OCI-M1 (cell line): ENCODE measurements at places on chromosomes 2 and 18.

- DNase-seq, result no peak
These were observed 509.7 kb downstream of the ZEB2 start for GRCh38 chr2:144010096-144010836.

DNA sequence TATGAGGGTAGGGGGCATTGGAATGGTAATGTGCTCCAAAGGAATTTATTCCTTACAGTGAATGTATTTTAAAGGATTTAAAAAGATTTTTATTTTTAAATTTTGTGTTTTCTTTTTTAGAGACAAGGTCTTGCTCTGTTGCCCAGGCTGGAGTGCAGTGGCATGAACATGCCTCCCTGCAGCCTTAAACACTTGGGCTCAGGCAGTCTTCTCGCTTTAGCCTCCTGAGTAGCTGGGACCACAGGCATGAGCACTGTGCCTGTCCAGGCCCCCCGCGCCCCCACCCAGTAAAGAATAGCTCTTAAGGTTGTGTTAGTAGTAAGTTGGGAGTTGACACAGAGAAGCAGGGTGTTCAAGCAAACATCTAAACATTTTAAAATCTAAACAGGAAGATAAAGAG lies 36.6 kb downstream of the PHLPP1 start:
- DNase-seq, result no peak

DNA sequence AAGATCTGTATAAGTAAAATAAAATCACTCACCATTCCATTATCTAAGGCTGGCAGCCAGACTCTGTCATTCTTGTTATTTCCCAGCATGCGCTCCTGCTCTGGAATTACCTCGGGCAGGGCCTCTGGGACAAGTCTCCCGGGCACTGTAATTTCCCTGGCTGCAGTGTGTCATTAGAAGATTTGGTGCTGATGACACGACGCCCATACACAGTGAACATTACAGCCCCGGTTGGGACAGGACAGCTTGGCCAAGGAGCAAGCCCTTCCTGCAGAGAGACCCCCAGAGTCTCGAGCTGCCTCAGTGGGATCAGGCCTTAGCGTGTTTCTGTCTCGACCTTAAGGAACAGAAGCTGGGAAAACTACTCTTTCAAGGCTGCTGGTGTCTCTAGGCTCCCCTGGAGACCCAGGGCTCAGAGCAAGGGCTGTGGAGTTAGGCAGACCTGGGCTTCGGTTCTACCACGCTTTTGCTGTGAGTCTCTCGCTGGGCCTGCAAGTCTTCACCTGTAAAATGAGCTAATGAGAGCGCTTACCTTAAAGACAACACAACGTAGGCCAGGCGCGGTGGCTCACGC lies 39.7 kb downstream of the SMAD7 start:
- DNase-seq, result no peak

GRCh38 chr2:56244911-56245530 lies 61.2 kb downstream of the CCDC85A start:
- no peak for DNase-seq

GRCh38 chr2:115904516-115904915 lies 1462.1 kb downstream of the DPP10 start:
- DNase-seq, result no peak

DNA sequence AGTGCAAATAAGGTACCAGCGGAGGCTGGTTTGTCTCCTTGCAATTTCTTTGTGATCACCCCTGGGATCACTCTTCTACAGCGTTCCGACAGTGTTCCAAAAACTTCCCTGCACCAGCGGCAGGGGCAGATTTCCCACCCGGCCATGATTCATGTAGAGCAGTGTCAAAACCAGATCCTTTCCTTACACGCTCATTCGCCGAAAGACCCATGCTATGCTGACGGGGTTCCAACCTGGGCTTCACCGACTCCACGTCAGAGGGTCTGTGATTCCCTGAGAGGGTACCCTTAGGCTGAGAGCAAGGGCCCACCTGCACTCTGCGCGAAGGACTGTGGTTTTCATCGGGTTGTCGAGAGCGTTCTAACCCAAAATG lies 423 bp upstream of the TTC27 start:
- no peak for DNase-seq

DNA sequence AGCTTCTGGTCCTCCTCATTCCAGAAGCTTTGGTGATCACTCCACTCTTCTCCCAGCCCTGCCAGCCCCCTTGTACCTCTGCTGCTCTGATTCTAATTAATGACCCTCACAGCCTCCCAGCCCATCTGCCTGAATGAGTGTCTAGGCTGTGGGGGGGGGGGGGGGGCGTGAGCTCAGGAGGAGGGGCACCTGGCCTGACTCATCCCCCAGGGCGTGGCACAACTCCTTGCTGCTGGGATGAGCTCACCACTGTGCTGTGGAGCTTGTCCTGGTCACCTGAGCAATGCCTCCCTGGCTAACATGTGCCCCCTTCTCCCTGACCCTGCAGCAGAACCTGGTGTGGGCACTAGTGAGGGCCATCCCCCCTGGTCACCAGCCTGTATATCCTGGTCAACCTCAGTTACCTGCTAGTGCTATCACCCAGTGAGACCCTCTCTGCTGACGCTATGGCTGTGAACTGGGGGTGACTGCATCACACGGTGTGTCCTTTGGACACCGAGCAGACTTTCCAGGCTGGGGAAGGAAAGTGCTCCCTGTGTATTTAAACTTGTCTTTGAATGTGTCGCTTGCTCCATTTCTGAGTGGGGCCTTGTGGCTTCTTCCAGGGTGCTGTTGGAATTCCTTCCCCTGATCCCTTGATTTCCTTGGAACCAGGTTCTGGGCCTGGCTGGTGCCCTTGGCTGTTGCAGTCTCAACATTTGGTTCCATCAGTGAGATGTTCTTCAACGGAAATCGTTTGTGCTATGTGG lies 41.5 kb upstream of the PUM2 start:
- no peak for DNase-seq

GRCh38 chr2:116435648-116436047 lies 1378.8 kb upstream of the DDX18 start:
- peak; percentile 2 for DNase-seq

DNA sequence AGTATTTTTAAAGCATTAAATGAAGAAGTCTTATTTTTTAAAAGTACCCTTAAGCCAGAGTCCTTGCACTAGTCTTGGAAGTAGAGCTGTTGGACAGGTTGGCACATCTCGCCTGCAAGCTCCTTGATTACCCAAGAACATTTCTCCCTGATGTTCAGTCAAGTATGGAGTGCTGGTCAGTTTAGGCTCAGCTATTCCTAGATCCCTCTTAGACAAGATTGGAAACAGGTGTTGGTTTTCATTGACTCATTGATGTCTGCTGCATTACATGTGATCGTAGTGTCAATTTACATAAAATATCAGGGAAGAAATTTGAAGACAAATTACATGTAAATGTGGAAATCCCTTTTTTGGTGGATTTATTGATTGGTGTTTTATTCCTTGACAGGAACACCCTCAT lies 170.4 kb downstream of the ZNF407 start:
- DNase-seq, result no peak

DNA sequence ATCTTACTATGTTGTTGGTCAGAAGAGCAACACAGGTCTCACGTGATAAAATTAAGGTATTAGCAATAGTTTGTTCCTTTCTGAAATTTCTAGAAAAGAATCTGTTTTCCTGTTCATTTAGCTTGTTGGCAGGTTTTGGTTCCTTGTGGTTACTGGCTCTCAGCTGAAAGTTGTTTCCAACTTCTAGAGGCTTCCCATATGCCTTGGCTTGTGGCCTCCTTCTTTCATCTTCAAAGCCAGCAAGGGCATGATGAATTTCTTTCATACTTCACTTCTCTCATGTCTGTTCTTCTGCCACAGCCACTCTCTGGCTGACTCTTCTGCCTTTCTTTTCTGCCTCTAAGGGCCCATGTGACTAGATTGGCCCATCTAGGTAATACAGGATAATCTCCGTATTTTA lies 193.7 kb downstream of the TRIB2 start:
- no peak for DNase-seq

GRCh38 chr2:50582164-50582563 lies 449.8 kb downstream of the NRXN1 start:
- DNase-seq, result no peak

GRCh38 chr2:212254339-212254738 lies 284.3 kb downstream of the ERBB4 start:
- DNase-seq, result no peak

DNA sequence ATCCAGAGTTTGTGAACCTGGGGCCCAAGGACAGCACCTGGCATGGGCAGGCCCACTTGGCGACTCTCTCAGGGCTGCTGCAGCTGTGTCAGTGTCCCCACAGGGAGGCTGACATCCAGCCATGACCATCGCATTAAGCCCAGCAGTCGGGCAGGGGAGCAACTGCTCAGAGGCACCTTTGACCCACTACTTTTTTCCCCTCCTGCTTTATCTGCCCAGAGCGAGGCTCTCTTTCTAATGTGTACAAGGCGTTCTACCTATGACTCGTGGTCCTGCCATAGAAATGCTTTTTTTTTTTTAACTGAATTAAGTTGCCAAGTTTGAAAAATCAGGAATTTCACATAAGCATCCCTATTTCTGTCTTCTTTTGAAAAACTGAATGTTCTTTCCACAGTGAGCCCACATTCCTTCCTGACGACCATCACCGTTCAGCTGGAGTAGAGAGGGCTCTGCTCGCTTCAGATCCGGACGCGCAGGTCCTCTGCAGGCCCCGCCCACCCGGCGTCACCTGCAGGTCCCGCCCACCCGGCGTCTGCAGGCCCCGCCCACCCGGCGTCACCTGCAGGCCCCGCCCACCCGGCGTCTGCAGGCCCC lies 403 bp upstream of the CLUL1 start:
- DNase-seq, result peak; percentile 73

- no peak for DNase-seq
These were observed 812 bp downstream of the SOWAHC start for GRCh38 chr2:109614715-109615636.

- DNase-seq, result no peak
These were observed 418 bp downstream of the WDR75 start for GRCh38 chr2:189441709-189442074.

- DNase-seq, result no peak
These were observed 169.2 kb downstream of the XIRP2 start for GRCh38 chr2:167057446-167057845.

DNA sequence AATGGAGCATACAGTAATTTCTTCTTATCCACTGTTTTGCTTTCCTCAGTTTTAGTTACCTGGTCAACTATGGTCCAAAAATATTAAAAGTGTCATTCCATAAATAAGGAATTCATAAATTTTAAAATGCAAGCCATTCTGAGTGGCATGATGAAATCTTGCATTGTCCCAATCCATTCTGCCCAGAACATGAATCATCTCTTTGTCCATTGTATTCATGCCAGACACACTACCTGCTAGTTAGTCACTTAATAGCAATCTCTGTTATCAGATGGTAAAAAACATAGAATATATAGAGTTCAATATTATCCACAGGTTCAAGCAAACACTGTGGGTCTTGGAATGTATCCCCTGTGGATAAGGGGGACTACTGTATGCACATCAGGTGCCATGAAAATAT lies 872.2 kb upstream of the NXPH2 start:
- DNase-seq, result no peak

- DNase-seq, result peak; percentile 5
These were observed 105.6 kb downstream of the MYO1B start for GRCh38 chr2:191350826-191351225.

GRCh38 chr18:3544537-3544936 lies 94.6 kb downstream of the TGIF1 start:
- DNase-seq, result no peak

DNA sequence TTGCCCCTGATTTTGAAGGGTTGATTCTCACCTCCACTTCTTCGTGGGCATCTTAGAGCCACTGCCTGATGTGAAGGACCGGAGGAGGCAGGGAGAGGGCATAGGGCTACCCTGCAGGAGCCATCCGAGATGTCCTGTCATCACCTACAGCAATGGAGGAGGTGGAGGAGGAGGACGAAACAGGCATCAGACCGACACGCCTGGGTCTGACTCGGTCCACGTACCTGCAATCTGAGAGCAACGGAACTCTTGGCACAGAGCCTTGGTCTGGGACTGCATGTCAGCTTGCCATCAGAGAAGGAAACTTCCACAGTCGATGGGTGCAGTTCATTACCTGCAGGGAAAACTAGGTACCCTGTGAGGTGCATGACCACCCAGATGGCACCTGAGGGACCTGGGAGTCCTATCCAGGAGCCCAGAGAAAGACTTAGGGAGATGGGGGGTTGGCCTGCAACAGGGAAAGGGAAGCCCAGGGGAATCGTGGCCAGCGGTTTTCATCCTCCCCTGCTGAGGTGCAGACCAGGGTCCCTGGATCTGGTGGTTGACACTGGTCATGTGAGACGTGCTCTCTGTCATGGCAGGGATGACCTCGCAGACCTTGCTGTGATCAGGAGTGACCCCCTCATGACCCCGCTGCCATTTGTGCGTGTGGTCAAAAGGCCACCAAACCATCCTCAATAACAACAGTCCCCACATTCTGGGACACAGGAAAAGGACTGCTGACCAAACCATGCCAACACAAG lies 190.8 kb downstream of the SEPTIN10 start:
- no peak for DNase-seq

DNA sequence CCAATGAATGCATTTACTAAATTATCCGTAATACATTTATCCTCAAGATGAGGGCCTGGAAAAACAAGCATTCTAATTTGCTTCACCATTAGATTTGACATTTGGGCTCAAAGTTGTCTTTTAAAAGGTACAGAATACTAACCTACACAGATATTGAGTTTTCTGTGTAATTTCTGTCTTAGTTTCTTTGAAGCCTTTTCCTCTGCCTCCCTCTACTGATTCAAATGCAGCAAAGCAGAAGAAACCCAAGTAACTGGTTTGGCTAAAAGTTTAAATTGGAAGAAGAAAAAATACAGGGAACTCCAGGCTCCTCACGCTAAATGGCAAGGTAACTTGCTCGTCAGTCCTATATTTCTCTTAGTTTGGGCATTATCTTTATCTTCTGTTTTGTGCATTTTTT lies 53.3 kb upstream of the SLC5A7 start:
- peak; percentile 43 for DNase-seq

- DNase-seq, result peak; percentile 10
These were observed 321.2 kb upstream of the VRK2 start for GRCh38 chr2:57725337-57725947.

DNA sequence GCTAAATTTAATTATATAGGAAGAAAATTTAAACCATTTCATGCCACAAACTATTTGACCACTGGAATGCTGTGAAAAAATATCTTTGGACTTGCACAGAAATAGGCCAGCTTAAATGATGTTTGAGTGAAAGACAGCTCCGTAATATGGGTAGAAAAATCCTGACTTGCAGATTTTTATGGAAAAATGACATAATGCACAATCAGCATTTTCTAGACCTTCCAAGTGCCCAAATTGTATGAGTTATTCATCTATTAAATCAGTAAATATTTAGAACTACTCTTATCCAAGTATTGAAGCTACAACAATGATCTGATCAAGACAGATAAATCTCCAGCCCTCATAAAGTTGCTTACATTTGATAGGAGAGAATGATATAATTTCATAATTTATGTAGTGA lies 691.1 kb upstream of the DDX18 start:
- no peak for DNase-seq
